NCI-H1436 (cell line): ENCODE measurements at places on chromosomes 6 and 20.

DNA sequence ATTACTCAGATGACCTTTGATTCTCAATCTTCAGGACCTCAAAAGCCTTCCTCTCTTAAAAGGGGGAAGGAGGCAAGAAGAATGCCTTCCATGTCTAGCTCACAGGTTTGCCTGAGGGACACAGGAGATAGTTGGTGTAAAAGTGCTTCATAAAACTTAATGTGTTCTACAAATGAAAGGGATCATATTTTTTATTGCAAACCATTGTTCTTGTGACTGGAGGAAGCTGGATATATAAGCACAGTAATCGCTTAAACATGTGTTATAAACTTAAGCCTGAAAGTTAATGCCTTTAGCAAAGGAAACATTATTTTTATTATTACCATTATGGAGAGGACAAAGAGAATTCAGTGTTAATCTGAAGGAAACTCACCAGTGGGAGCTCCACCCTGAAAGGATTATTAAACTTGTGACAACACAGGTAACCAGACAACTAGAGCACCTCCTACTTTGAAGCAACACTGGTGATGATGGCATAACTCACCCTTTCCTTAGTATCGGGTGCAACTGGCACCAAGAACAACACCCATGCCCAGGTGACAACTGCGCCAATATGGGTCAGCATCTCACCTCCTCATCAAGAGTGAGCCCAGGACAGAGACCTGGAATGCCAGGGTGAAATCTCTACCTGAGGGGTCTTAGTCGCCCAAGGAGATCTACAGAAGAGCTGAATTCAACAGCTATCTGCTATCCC lies 288.7 kb upstream of the PRDM1 start:
- no peak for DNase-seq

DNA sequence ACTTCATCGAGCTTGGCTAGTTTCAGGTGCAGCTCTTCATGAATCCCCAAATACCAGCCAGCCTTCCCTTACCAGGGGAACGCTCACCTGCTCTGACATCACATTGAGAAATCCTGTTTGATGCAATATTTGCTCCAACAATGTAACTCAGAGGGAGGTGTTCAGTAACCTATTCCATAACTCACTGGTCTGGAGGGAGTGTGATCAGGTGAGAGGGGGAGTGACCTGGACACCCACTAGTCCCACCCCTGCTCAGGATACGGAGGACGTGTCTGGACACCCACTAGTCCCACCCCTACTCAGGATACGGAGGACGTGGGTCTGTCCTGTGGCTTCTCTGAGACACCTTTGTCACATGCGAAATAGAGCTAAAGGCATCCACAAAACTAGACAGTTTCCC lies 70.3 kb downstream of the HUS1B start:
- no peak for DNase-seq

DNA sequence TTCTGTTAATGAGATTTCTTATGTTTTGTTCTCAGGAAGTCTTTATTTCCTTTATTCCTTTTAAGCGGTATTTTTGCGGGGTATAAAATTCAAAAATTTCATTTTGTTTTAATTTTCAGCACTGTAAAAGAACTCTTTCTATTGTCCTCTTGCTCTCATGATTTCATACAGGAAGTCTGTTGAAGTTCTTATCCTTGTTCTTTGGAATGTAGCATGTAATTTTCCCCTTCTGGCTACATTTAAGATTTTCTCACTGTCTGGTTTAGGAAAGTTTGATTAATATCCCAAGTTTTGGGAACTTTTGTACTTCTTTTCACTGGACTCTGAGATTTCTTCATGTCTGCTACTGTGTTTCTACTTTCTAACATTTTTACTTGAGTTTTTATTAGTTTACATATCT lies 581.4 kb upstream of the GJE1 start:
- DNase-seq = no peak

GRCh38 chr6:142510211-142510610 lies 208.4 kb downstream of the ADGRG6 start:
- DNase-seq = no peak

GRCh38 chr6:53796451-53796780 lies 1.6 kb downstream of the LRRC1 start:
- no peak for DNase-seq

GRCh38 chr20:37547912-37548311 lies 20.2 kb upstream of the BLCAP start:
- no peak for DNase-seq

DNA sequence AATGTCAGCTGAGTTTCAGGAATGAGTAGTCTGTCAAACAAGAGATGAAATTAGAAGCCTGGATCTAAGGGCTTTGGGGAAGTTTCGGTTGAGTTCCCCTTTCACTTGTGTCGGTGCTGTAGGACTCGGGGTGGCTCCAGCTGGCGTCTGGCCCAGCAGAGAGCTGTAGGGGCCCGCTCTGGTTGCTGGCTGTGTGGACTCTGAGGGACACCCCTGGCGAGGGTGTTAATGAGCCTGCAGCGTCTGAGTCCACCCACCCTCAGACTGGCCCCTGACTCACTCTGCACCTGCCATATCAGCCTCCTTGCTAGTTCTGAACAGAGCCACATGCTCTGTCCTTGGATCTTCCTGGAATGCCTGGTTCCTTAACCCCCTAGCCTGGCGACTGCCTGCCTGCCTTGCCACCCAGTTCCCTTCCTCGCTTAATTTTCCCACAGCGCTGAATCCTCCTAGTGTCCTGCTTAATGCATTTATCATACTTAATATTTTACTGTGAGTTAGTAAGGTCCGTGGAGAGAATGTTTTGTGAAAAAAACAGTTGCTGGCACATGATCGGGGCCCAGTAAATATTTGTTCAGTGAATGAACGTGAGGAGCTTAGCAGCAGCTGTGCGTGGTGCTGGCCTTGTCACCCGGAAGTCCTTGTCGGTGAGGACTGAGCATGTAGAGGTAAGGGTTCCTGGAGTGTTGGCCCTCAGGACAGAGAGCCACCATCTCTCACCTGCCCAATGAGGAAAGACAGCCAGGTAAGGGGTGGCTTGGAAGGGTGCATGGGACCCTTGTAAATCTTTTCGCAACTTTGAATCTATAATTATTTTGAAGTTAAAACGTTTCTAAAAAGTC lies 1.6 kb downstream of the DNAJC5 start:
- no peak for DNase-seq

- DNase-seq = no peak
Observed at GRCh38 chr6:109284675-109285074, 97.6 kb downstream of the CD164 start.

- DNase-seq = no peak
Observed at GRCh38 chr6:3221578-3221977, 5.9 kb downstream of the TUBB2B start.

- no peak for DNase-seq
Observed at GRCh38 chr20:9409981-9410380, 104.4 kb upstream of the LAMP5 start.

DNA sequence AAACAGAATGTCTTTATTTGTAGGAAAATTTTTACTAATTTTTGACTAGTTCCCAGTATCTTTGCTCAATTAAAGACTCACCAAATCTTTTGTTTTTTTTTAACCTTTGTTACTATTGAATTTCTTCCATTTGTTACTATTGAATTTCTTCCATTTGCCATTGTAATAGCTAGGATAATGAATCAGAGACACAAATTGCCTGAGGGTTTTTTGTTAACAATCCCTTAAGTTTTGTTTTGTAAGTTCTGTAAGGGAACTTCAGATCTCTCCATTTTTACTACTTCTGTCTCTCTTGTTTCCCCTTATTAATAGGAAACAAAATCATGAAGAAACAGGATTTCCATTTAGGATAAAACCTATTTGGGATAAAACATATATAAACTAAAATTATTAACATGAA lies 104.3 kb downstream of the MAP3K4 start:
- DNase-seq = no peak
